ENCODE measurements at places on chromosomes 6 and 20.

- no peak for DNase-seq
Measured at GRCh38 chr6:29958921-29959320, 16.6 kb downstream of the HLA-A start.

DNA sequence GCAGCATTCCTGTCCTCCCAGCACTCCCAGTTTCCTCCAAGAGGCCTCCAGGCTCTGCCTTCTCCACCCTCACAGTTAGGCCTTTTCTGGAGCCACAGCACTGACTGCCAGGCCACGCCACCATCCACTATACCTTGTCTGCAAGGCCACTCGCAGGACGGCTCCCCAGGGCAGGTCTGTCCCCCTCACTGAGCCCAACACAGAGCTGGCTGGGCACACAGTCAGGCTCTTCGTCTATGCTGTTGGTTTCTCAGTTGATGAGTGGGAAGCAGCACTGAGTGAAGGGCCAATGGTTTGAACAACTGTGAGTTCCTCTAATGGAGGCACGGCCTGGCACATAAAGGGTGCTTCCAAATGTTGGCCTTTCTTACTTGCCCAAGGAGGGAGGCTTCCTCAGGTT lies 95.2 kb downstream of the GRM4 start:
- DNase-seq = no peak

GRCh38 chr20:32751702-32752457 lies 8.6 kb upstream of the COMMD7 start:
- DNase-seq = no peak

GRCh38 chr6:144314003-144314485 lies 28.9 kb downstream of the UTRN start:
- DNase-seq = no peak

GRCh38 chr20:55160037-55160436 lies 684.6 kb downstream of the DOK5 start:
- no peak for DNase-seq

- DNase-seq = no peak
Measured at GRCh38 chr6:15483060-15483459, 179.8 kb downstream of the DTNBP1 start.

DNA sequence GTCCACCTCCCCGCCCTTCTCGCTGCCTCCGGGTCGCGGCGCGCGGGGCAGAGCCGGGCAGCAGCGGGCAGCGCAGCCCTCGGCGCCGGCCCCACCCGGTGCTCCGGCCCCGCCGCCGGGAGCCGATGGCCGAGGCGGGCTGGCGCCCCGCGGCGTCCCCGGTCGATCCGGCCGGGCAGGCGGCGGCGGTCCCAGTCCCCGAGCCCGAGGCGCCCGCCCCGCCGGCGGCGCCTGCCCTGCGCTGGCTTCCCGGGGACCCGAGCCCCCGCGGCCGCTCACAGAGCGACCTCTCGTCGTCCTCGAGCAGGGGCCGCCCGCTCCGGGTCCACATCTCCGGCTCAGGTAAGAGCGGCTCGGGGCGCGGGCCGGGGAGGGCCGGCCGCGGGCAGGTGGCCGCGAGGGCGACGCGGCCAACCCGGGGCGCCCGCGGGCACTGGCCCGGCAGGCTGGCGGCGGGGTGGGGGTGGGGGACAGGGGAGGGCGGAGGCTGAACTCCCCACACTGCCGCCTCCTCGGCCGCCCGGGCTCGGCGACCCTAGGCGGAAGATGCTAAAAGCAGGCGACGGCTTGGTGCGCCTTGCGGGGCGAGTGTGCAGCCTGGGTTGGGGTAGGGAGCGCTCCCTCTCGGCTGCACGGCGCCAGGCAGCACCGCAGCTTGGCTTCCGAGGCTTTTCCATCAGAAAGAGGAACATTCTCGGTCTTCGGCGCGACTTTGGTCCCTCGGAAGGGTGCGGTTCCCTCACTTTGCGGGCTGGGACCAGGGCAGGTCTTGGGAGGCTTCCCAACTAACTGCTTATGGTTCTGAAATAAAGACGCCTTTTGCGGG lies 25.6 kb upstream of the FUCA2 start:
- no peak for DNase-seq

GRCh38 chr6:155084431-155085123 lies 89.5 kb downstream of the TIAM2 start:
- no peak for DNase-seq

GRCh38 chr6:16721977-16722376 lies 39.3 kb downstream of the ATXN1 start:
- DNase-seq = no peak

DNA sequence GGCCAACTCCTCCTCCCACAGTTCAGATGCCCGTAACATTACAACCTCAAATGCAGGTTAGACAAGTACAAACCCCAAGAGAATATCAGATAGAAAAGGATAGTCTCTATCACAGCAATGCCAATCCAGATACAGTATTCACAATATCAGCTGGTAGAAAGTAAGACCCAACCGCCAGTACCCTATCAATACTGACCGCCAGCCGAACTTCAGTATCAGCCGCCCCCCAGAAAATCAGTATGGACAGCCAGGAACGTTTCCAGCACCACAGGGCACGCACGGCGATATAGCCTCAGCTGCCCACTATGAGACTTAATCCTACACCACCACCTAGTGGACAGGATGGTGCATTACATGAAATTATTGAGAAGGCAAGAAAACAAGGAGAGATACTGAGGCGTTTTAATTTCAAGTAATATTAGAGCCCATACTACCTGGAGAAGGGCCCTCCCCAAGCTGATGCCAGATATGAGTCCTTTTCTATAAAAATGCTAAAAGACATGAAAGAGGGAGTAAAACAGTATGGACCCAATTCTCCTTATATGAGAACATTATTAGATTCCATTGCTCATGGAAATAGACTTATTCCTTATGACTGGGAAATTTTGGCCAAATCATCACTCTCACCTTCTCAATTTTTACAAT lies 17.6 kb upstream of the EIF2S2 start:
- no peak for DNase-seq

All from activated CD8-positive, alpha-beta memory T cell treated with anti-CD3 and anti-CD28 coated beads for 1 hour (primary cell).